Erythroblast (primary cell): ENCODE measurements at places on chromosomes 6 and 20.

DNA sequence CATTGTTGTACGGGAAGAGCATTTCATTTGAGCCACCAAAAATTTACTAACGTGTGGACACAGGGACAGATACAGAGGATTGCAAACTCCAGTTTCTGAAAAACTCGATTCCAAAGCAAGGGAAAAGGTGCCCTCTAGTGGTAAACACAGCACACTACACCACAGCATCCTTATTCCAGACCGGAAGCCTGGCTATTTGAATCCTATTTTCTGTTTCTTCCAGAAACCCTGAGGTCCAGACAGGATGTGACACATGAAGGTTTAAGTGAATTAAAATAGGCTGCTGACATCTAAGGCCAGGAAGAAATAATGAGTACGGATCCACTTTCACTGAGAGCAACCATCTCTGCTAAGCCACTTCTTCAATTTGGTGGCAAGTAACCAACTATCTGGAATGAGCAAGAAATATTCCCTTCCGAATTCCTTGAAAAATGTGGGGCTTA lies 31.8 kb upstream of the GMPR start:
- DNase-seq = peak; percentile 83

GRCh38 chr6:7131390-7131789 lies 23.6 kb downstream of the RREB1 start:
- DNase-seq = no peak

GRCh38 chr6:122393351-122393896 lies 6.0 kb upstream of the HSF2 start:
- DNase-seq = no peak

GRCh38 chr20:53763707-53764414 lies 170.2 kb upstream of the ZNF217 start:
- no peak for DNase-seq

DNA sequence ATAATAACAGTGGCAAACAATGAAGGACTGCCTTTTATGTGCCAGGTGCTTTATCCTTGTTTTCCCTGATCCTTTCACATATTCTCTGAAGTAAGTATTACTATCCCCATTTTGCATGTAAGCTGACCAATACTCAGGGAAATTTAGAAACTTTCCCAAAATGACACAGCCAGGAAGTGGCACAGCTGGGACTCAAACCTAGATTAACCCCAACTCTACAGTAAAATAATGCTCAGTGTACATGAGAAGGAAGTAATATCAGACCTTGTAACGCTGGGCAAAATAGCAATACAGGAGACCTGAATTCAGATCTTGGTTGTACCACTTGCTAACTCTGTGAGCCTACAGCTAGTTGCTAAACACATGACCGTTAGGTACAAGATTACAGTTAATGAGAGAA lies 26.8 kb upstream of the NRSN1 start:
- no peak for DNase-seq

DNA sequence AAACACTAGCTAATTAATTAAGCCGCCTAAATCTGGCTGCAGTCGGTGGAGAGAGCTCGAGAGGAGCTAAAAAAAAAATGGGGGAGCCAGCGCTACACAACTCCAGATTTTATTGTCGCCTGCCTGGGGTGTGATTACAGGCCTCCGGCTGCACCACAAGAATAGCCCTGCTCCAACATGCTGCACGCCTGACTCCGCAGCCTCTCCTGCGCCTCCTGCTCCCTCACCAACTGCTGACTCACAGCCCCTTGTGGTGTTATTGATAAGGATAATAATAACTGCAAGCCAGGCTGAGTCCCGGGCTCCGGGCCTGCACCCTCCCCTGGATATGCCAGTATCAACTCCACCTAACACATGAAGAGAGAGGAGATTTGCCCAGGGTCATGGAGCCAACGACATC lies 16.8 kb downstream of the SIRPA start:
- peak; percentile 77 for DNase-seq

- no peak for DNase-seq
Measured at GRCh38 chr6:140809694-140810101, 1323.0 kb upstream of the GJE1 start.

DNA sequence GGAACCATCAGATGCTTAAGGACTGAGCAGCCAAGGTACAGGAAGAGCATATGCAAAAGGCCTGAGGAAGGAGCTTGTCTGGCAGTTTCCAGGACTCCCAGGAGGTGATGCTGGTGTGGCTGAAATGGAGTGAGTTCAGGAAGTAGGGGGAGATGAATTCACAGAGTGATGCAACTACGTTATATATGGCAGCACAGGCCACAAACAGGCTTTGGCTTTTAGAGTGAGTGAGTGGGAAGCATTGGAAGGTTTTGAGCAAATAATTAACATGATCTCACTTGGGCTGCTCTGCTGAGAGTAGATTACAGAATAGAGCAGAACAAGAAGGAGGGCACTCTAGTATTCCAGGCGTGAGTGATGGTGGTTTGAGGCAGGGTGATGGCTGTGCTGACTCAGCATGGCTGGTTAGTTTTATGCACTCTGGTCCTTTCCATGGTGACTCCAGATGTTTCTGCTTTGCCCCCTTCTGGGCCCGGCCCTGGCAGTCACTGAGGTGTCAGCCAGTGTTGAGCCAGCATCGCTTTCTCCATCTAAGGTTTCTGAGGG lies 6.5 kb downstream of the BTN2A2 start:
- peak; percentile 24 for DNase-seq

GRCh38 chr20:37821696-37822095 lies 81.2 kb upstream of the VSTM2L start:
- DNase-seq = no peak

DNA sequence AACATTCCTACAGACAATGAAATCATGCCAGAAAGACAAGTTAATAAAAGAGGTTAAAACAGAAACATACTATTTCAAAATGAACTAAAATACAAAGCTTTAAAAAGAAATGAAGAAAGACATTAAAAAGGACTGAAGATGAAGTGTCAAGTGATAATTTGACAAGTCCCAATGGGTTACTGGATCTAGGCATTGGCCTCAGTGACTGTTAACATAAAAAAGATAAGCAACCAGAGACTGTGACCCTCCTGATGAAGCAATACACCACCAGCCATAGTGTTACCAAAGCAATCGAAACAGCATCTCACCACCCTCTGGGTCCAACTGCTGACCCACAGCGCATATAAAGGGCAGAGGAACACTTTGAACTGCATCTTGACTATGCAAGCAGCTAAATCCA lies 130.3 kb downstream of the FIG4 start:
- DNase-seq = no peak

DNA sequence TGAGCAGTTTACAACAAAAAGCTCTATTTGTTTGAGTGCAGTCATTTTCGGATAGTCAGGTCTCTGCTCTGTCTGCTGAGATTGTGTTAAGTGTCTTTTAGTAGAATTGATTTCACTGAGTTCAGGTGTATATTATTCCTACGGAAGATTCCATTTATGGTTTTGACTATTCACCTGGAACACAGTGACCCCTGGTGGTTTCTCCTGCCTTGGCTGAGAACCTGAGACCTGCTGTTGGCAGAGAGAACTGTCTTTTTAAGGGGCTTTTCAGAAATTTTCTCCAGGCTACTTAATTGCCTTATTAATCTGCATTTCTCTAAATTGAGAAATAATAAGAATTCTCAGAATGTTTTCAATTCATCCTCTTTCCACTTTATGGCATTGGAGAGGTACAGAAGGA lies 508.0 kb downstream of the TBC1D32 start:
- DNase-seq = peak; percentile 18

DNA sequence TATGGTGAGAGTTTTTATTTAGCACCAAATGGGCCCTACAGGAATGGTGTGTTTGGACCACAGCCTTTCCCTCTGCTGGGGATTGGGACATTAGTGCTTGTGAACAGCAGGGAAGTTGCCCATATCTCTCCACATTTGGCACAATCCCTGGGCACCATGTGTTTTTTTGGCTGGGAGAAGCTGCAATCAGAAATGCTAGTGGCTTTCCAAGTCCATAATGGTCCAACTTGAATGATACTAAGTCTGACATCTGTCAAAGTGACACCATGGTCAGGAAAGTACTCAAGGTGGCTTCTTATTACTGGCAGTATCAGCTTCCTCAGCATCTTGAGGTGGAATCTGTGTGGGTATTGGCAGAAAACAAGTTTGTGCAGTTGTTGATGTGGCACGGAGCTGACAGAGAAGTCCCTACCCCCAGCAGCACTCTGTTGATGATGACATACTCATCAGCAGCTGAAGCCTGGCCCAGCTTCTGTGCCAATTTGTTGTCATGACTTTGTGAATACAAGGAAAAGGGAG lies 53.0 kb downstream of the SASH1 start:
- DNase-seq = no peak

DNA sequence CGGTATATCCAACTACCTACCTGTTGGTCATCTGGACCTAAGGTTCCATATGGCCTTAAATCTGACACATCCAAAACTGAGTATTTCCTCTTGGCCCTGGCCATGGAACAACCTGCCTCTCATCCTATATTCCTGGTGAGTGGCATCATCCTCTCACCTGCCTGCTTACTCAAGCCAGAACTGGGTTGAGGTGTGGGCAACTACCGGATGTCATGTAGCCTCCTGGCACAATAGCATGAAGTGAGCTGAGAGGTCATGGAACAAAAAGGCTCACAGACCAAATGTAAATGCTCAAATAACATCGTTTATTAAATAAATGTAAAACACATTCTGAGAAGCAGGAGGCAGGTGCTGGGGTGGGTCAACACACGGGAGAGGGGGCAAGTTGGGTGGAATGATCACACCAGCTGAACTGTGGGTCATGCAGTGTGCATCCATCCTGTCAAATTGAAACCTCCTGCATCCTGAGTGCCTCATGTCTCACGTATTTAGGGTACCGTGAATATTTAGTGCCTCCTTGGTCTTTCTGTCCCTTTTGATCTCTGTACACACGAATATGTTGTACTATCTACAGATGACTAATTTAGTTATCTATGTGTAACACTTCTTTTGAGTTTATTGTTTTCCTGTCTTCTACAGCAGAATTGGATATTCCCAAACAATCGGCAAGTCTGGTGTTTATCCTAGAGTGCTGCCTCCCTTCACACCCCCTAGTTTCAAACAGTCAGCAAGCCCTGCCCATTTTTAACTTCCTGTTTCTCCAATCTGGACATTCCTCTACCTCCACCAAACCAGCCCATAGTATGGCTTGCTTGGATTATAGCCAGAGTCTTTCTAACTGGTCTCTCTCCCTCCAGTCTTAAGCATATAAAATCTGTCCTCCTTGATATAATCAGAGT lies 7.9 kb upstream of the POU5F1 start:
- no peak for DNase-seq

DNA sequence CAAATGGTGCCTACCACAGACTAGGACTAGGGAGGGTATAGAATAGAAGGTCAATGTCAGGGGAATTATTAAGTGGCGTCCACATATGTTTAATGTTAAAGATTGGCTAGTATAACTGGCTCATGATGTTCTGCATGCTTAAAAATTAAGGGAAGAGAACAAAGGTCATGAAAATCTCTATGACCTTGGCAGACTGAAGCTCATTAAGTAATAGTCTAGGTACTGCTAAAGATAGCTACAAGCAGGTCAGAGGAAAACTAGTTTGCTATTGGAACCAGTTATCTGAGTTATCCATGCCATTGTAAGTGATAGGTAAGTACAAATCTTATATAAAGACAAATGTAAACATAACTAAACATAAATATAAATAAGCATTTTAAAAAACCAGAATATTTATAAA lies 32.9 kb upstream of the PRSS35 start:
- DNase-seq = no peak

DNA sequence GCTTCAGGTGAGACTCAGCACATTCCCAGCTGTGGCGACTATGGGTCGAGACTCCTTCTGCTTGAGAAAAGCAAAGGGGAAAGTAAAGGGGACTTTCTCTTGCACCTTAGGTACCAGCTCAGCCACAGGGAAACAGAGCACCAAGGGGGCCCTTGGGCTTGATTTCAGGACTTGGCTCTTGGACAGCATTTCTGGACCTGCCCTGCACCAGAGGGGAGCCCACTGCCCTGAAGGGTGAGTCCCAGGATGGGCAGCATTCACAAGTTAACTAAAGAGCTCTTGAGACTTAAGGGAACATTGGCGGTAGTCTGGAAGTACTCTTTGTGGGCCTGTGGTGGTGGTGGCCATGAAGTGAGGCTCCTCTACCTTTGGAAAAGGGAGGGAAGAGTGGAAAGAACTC lies 50.3 kb upstream of the RCAN2 start:
- DNase-seq = no peak

GRCh38 chr6:89509777-89510281 lies 76.9 kb downstream of the ANKRD6 start:
- DNase-seq = peak; percentile 38

DNA sequence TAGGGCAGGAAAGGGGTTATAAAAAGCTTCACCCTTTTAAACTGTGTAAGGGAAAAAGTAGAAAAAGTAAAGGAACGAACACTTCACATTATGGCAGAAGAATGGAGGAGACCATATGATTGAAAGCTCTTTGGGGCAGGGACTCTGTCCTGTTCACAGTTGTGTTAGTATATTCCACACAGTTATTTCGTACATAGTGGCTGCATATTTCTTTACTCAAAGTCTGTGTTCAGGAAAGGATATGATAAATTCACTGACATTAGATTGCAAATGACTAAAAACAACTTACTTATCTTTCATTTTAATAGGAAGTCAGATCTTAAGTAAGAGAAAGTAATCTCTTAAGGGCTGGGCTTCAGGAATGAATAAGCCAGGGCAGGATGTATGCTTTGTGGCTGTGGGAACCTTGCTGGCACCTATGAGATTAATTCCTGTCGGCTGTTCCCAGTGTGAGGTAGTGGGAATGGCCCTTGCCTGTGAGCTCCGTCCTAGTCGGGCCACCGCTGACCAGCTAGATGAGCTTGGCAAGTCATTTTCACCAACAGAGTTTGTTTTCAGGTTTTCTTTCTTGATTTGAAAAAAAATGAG lies 11.2 kb downstream of the PPP1R14C start:
- no peak for DNase-seq

DNA sequence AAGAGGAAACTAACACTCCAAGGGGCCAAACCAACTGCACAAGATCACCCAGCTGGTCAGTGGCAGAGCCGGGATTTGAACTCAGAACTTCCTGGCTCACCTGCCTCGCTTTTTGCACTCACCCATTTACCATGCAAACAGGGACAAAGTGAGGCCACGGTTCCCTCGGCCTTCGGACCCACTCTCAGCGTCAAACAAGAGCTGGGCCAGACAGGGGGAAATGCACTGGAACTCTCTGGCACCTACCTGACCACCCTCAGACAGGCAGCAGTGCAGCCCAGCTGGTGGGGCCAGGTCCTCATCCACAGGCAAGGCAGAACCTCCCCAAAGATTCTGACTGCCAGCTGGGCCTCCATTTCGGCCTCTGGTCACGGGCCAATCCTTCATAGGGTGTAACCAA lies 93.7 kb upstream of the SRSF6 start:
- no peak for DNase-seq

GRCh38 chr6:139407718-139408222 lies 33.3 kb upstream of the CITED2 start:
- DNase-seq = peak; percentile 36

- no peak for DNase-seq
Measured at GRCh38 chr6:3239110-3239830, 11.8 kb upstream of the TUBB2B start.

DNA sequence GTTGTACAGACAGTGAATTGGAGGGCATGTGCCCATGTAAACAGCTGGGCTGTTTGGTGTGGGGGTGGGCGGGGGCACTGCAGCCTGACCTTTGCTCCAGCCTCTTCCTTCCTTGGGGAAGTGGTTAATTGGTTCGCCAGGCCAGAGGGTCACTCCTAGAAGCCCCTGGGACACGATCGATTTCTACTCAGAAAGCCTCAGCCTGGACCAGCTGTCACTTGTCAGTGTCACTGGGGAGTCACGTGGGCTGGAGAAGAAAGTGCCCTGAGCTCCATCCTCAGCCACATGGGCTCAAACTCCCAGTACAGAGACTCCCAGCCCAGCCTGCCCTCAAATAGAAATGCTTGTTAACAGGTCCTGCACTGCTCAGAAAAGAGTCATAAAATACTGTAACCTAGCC lies 423.8 kb upstream of the SULF2 start:
- no peak for DNase-seq

GRCh38 chr6:8441452-8441851 lies 6.1 kb upstream of the SLC35B3 start:
- no peak for DNase-seq
